Activated T-helper 1 cell treated with anti-CD3 and anti-CD28 coated beads, Interleukin-12 subunit alpha, Interleukin-12 subunit beta, Interleukin-2, Interleukin-4 antibody, amounts not matched to agents 30 ng/mL and 10 ng/mL and 1 ng/mL, durations not matched to agents 14 hours and 24 hours and 36 hours (primary cell): ENCODE measurements at places on chromosomes 4 and X. TPM values are rescaled to one million over a fixed set of nuclear protein-coding genes. Genes with fewer than 3 reads are reported as not detected.
A peak's percentile ranks its signal among the peaks of the same experiment; 100 is the strongest.

- no peak overlapping the region for H3K27ac ChIP-seq
- no peaks in the 10 kb centered on the region for H3K36me3 ChIP-seq
- H3K27me3 ChIP-seq, result no peaks in the 10 kb centered on the region
- H3K4me3 ChIP-seq, result no peak overlapping the region
Observed at GRCh38 chr4:142512161-142512560, 333.9 kb downstream of the INPP4B start.

- DNase-seq, result no peak
- no peaks in the 10 kb centered on the region for H3K36me3 ChIP-seq
- no peaks in the 10 kb centered on the region for H3K4me1 ChIP-seq
- no peak overlapping the region for H3K4me3 ChIP-seq
Observed at GRCh38 chr4:52142816-52143215, 91.7 kb downstream of the SPATA18 start.

- H3K27ac ChIP-seq, result no peak overlapping the region
- H3K4me3 ChIP-seq, result no peak overlapping the region
- DNase-seq, result no peak
- no peaks in the 10 kb centered on the region for H3K27me3 ChIP-seq
- no peaks in the 10 kb centered on the region for H3K4me1 ChIP-seq
- H3K36me3 ChIP-seq, result no peaks in the 10 kb centered on the region
Observed at GRCh38 chrX:40971736-40972135, 113.5 kb upstream of the USP9X start.

Gene ENAM
- total RNA-seq, result not detected in 2 replicates

Gene ZFP92
- 2.4 and 2.5 TPM in 2 replicates for total RNA-seq

Gene UBQLN2
- total RNA-seq, result 38.3 and 41.3 TPM in 2 replicates

GRCh38 chr4:139227729-139228404 lies 50.8 kb upstream of the ELF2 start:
- DNase-seq, result no peak
- H3K27me3 ChIP-seq, result no peaks in the 10 kb centered on the region
- peaks cover 8% of the 10 kb centered on the region for H3K4me1 ChIP-seq
- no peaks in the 10 kb centered on the region for H3K36me3 ChIP-seq
- H3K27ac ChIP-seq, result no peak overlapping the region

- H3K4me3 ChIP-seq, result no peak overlapping the region
- H3K27me3 ChIP-seq, result peaks cover 5% of the 10 kb centered on the region
- H3K36me3 ChIP-seq, result peaks cover 28% of the 10 kb centered on the region
Observed at GRCh38 chrX:47573341-47574075, 8.7 kb upstream of the TIMP1 start.

Gene HERC5
- 19.1 and 21.2 TPM in 2 replicates for total RNA-seq

Gene CSN3
- not detected in 2 replicates for total RNA-seq

Gene AFM
- not detected in 2 replicates for total RNA-seq

DNA sequence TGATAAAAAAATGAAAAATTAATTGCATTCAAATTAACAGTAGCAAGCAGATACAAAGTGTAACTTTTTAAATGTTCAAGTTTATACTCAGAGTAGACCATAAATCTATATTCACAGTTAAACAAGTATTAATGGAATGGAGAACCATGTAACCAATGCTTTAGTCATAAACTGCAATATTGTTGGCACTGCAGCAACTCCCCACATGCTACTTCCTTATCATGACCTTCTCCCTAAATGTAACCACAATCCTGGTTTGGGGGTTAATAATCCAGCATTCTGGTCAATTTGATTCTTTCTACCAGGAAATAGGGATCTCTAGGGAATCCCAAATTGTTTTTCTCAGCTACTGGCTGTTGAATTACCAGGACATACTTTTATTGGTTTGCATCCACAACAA lies 223.9 kb upstream of the DCAF8L1 start:
- H3K36me3 ChIP-seq, result no peaks in the 10 kb centered on the region
- H3K4me3 ChIP-seq, result no peak overlapping the region
- H3K27me3 ChIP-seq, result no peaks in the 10 kb centered on the region
- no peak for DNase-seq

- H3K27me3 ChIP-seq, result no peaks in the 10 kb centered on the region
- no peaks in the 10 kb centered on the region for H3K4me1 ChIP-seq
- H3K4me3 ChIP-seq, result no peak overlapping the region
- H3K27ac ChIP-seq, result no peak overlapping the region
- no peaks in the 10 kb centered on the region for H3K36me3 ChIP-seq
- DNase-seq, result no peak
Observed at GRCh38 chrX:84168574-84168973, 19.4 kb downstream of the RPS6KA6 start.

DNA sequence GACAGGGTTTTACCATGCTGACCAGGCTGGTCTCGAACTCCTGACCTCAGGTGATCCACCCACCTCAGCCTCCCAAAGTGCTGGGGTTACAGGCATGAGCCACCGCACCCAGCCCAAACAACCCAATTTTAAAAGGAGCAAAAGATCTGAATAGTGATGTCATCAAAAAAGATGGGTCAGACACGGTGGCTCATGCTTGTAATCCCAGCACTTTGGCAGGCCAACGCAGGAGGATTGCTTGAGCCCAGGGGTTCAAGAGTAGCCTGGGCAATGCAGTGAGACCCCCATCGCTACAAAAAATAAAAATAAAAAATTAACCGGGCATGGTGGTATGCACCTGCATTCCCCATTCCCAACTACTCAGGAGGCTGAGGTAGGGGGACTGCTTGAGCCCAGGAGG lies 6.1 kb downstream of the ELF2 start:
- H3K4me1 ChIP-seq, result peaks cover 25% of the 10 kb centered on the region
- no peak overlapping the region for H3K27ac ChIP-seq
- H3K4me3 ChIP-seq, result no peak overlapping the region
- peaks cover 17% of the 10 kb centered on the region for H3K27me3 ChIP-seq
- H3K36me3 ChIP-seq, result peaks cover 3% of the 10 kb centered on the region
- no peak for DNase-seq

Gene NR3C2
- 0.24 and 0.29 TPM in 2 replicates for total RNA-seq

DNA sequence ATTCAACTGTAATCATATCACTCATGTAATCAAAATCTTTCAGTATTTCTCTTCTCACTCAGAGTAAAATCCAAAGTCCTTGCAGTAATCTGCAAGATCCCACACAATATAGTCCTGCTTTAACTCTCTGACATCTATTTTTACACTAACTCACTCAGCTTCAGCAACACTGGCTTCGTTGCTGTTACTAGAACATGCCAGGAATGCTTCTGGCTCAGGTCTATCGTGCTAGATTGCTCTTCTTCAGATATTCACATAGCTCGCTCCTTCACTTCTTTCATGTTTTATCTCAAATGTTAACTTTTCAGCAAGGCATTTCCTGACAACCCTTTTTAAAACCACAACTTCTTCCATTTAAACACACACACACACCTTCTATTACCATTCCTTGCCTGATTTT lies 331.7 kb upstream of the HTR2C start:
- no peaks in the 10 kb centered on the region for H3K4me1 ChIP-seq
- H3K27ac ChIP-seq, result no peak overlapping the region
- no peaks in the 10 kb centered on the region for H3K36me3 ChIP-seq
- H3K4me3 ChIP-seq, result no peak overlapping the region
- no peak for DNase-seq

- H3K27me3 ChIP-seq, result peaks cover 2% of the 10 kb centered on the region
- no peak overlapping the region for H3K27ac ChIP-seq
- no peak overlapping the region for H3K4me3 ChIP-seq
- no peaks in the 10 kb centered on the region for H3K36me3 ChIP-seq
Observed at GRCh38 chr4:76867880-76868655, 29.9 kb downstream of the SOWAHB start.

Gene CDKL2
- 0.16 and 0.22 TPM in 2 replicates for total RNA-seq

Gene CT55
- not detected in 2 replicates for total RNA-seq

Gene TMLHE
- 7.3 and 9.9 TPM in 2 replicates for total RNA-seq

GRCh38 chr4:163776957-163777356 lies 282.5 kb downstream of the TMA16 start:
- H3K4me1 ChIP-seq, result no peaks in the 10 kb centered on the region
- DNase-seq, result no peak
- H3K27me3 ChIP-seq, result no peaks in the 10 kb centered on the region
- H3K4me3 ChIP-seq, result no peak overlapping the region
- no peaks in the 10 kb centered on the region for H3K36me3 ChIP-seq

DNA sequence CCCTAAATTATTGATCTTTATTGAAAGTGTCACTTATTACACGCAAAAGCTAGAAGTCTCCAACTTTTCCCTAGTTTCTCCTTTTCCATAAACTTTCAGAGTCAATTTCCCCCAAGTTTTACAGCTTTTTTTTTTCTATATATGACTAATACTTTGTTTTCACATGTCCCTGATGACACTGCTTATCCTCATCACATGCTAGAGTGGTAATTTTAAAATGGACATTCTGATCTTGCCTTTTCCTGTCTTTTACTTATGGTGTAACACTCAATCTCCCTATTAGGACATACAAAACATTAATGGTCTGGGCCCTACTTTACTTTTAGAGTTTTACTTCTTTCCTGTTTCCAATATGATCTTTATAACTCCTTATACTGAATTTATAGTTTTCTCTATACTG lies 112.6 kb downstream of the ANK2 start:
- no peaks in the 10 kb centered on the region for H3K36me3 ChIP-seq
- no peaks in the 10 kb centered on the region for H3K4me1 ChIP-seq
- no peaks in the 10 kb centered on the region for H3K27me3 ChIP-seq
- DNase-seq, result no peak
- no peak overlapping the region for H3K27ac ChIP-seq

- peak within 1 kb of the TSS; percentile 92 for H3K27ac ChIP-seq
- H3K4me3 ChIP-seq, result peak within 1 kb of the TSS; percentile 91
- peaks cover 7% of the 10 kb centered on the region for H3K36me3 ChIP-seq
- no peaks in the 10 kb centered on the region for H3K27me3 ChIP-seq
- peak; percentile 77 for DNase-seq
Observed at GRCh38 chr4:152679414-152680281, at the start of gene TMEM154. TMEM154 (minus strand) TSS chr4:152679997; CDS start chr4:152679933, 64 bp downstream.

DNA sequence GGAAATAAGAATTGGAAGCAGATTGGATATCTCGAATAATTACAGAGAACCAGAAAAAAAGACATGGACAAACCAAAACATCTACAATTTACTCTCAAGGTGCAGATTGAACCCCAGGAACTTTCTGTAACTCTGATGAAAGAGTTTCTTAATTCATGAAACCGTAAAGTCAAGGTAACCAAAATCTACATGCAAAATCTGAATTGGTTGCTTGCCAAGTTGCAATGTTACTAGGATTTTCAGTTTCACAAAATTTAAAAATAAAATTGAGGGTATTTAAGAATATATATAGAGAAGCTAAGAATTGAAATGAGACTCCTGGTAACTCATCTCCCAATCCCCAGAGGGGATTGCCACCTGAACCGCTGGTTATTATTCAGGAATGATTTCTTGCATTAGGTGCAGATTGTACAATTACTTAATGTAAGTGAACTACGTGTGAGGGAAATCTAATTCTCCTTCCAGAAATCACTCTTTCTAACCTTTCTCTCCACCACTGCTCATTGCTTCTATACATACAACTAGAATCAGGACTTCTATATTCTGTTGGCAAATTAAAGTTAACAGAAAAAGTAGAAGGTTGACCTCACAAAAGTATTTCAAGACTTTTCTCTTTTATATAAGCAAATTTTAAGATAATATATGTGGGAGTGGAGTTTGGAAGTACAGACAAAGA lies 221.5 kb upstream of the NDST4 start:
- no peaks in the 10 kb centered on the region for H3K27me3 ChIP-seq
- H3K4me3 ChIP-seq, result no peak overlapping the region
- no peaks in the 10 kb centered on the region for H3K4me1 ChIP-seq
- no peak overlapping the region for H3K27ac ChIP-seq

Gene IL3RA
- total RNA-seq, result 4.2 and 5.3 TPM in 2 replicates

GRCh38 chrX:81414630-81415029 lies 212.7 kb downstream of the SH3BGRL start:
- no peaks in the 10 kb centered on the region for H3K36me3 ChIP-seq
- no peak overlapping the region for H3K4me3 ChIP-seq
- H3K4me1 ChIP-seq, result no peaks in the 10 kb centered on the region
- H3K27me3 ChIP-seq, result no peaks in the 10 kb centered on the region

DNA sequence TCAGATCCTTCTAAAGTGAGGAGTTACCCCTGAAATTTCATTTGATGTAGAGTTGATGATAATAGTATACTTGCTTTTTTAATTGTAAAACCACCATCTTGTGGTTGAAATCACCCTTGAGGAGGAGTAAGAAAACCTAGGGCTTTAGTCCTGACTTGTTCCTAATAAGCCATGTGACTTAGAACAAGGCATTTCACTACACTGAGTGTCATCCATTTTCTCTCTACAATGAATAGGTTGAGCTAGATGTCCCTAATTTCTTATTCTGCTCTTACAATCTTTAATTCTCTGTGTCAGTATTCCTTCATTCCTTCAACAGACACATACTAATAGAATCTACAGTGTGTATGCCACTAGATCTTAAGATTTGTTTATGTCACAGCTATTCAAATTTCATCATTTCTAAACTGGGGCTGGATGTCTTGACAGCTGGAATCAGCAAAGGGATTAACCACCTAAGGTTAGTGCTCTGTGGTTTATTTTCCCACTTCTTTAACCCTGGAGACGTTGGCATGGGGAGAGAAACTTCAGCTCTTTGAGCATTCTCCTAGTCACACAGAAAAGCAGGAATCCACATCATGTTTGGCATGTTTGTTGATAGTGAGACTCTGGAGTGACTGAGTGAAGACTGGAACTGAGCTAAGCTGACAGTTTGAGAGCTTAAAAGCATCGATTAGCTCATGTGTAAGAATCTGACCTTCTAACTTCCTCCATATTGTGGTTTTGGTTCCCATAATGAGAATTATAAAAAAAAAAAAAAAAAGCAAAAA lies 246.3 kb downstream of the NDST4 start:
- peaks cover 2% of the 10 kb centered on the region for H3K27me3 ChIP-seq
- DNase-seq, result no peak
- H3K4me1 ChIP-seq, result no peaks in the 10 kb centered on the region
- no peak overlapping the region for H3K4me3 ChIP-seq
- H3K27ac ChIP-seq, result no peak overlapping the region

Gene ABCG2
- total RNA-seq, result 0.34 TPM in 2 replicates

Gene CXorf65
- 17.1 and 21.2 TPM in 2 replicates for total RNA-seq

- no peak for DNase-seq
- peaks cover 3% of the 10 kb centered on the region for H3K27me3 ChIP-seq
- no peak overlapping the region for H3K27ac ChIP-seq
- no peaks in the 10 kb centered on the region for H3K4me1 ChIP-seq
- no peaks in the 10 kb centered on the region for H3K36me3 ChIP-seq
Observed at GRCh38 chrX:118215346-118215745, 98.7 kb upstream of the KLHL13 start.

Gene ARHGAP24
- not detected in 2 replicates for total RNA-seq

Gene SPATA4
- not detected in 2 replicates for total RNA-seq

- H3K4me3 ChIP-seq, result no peak overlapping the region
- no peaks in the 10 kb centered on the region for H3K4me1 ChIP-seq
- DNase-seq, result no peak
- no peaks in the 10 kb centered on the region for H3K36me3 ChIP-seq
- H3K27ac ChIP-seq, result no peak overlapping the region
- no peaks in the 10 kb centered on the region for H3K27me3 ChIP-seq
Observed at GRCh38 chr4:110830461-110830860, 207.6 kb upstream of the PITX2 start.

DNA sequence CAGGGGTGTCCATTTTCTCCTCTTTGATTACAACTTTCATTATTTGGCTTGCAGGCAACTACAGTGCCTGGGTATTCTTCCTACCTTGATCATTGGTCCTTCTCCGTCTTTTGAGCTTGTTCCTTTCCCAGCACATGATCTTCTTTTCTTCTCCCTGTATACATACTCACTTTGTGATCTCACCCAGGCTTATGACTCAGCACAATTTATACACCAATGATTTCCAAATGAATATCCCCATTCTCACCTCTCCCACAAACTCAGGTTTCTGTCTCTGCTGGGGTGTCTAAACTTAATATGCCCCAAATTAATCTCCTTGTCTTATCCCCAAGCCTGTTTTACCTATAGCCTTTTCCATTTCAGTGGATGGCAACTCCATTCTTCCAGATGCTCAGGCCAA lies 19.5 kb upstream of the C4orf54 start:
- H3K4me1 ChIP-seq, result no peaks in the 10 kb centered on the region
- DNase-seq, result no peak
- no peaks in the 10 kb centered on the region for H3K36me3 ChIP-seq
- H3K4me3 ChIP-seq, result no peak overlapping the region
